ENCODE measurements at places on chromosomes 16 and 17. TPM values are rescaled to one million over a fixed set of nuclear protein-coding genes. Genes with fewer than 3 reads are reported as not detected.

- no peaks in the 10 kb centered on the region for H3K27me3 ChIP-seq
- H3K27ac ChIP-seq, result peak overlapping the region; percentile 80
- H3K4me1 ChIP-seq, result no peaks in the 10 kb centered on the region
Measured at GRCh38 chr17:80415626-80416137, 715 bp downstream of the ENDOV start.

DNA sequence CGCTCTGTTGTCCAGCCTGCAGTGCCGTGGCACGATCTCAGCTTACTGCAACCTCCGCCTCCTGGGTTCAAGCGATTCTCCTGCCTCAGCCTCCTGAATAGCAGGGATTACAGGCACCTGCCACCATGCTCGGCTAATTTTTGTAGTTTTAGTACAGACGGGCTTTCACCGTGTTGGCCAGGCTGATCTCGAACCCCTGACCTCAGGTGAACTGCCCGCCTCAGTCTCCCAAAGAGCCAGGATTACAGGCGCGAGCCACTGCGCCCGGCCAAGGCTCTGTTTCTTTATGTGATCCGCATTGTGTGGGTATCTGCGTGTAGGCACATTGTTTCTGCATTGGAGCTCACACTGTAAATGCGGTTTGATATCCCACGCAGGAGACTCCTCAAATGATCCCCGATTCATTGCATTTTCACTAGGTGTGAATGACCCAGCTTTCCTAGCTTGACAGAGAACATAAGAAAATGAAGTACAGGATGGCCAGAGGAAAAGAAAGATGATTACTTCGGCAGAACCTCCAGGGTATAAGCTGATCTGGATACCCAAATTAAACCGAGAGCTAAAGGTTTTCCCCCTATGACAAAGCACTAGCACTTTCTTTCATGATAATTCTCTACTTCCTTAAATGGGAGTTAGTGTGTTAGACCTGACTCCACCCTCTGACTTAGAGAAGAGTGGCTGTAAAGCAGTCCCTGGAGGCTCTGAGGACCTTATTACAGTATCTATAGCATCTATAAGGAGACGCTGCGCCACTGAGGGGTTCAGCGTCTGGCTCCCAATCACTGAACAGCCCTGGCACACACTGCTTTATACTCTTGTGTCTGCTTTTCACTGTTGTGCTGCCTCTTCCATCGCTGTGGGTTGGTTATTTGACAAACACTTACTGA, 17.3 kb downstream of the COTL1 start:
- no peak overlapping the region for H3K27ac ChIP-seq
- no peak for DNase-seq
- no peaks in the 10 kb centered on the region for H3K36me3 ChIP-seq

- no peaks in the 10 kb centered on the region for H3K36me3 ChIP-seq
- H3K4me1 ChIP-seq, result no peaks in the 10 kb centered on the region
- H3K27me3 ChIP-seq, result no peaks in the 10 kb centered on the region
- no peak overlapping the region for H3K27ac ChIP-seq
- DNase-seq, result no peak
Measured at GRCh38 chr17:64983708-64984107, 64.4 kb upstream of the LRRC37A3 start.

- H3K27ac ChIP-seq, result no peak overlapping the region
- peaks cover 7% of the 10 kb centered on the region for H3K36me3 ChIP-seq
- no peak for DNase-seq
Measured at GRCh38 chr17:32152130-32152529, 9.8 kb downstream of the RHOT1 start.

DNA sequence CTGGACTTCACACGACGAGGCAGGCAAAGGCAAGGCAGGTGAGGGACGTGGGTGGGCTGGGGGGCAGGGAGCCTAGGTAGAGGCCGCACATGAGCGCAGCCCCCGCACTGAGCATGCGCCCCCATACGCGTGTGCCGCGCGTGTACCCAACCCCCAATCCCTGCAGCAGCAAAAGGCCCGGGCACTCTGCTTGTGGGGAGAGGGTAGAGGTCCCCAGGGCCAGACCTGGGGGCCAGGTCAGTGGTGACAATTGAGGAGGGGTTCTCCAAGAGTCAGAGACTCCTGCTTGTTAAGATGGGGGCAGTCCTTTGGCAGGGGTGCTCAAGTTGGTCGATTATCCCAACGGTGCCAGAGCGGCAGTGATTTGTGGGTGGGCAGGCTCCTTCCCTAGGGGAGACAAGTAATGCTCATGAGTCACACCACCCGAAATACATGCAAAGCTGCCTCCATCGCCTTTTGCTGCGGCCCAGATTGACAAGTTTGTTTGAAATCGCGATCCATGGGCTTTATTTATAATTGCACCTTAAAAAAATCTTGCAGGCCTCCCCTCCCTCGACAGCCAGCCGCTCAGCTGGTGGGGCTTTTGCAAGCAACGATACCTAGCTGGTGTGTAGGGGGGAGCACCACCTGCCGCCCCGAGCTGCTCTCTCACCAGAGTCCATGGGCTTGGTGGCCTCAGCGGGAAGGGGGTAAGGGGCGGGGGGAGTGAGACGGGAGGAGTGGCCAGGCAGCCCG, 1.1 kb upstream of the GIT1 start:
- peak overlapping the region; percentile 57 for H3K27ac ChIP-seq
- H3K4me1 ChIP-seq, result peaks cover 16% of the 10 kb centered on the region
- peak overlapping the region; percentile 70 for H3K4me3 ChIP-seq
- no peaks in the 10 kb centered on the region for H3K36me3 ChIP-seq
- H3K27me3 ChIP-seq, result no peaks in the 10 kb centered on the region

GRCh38 chr17:36184023-36184765, 7.8 kb upstream of the TBC1D3B start:
- H3K36me3 ChIP-seq, result no peaks in the 10 kb centered on the region
- 0 out of 2 replicates have a peak, but pooled peaks cover 3% of the 10 kb centered on the region for H3K27me3 ChIP-seq
- no peak overlapping the region for H3K4me3 ChIP-seq
- H3K27ac ChIP-seq, result no peak overlapping the region
- no peak for DNase-seq

Gene KRTAP2-1
- not detected for total RNA-seq
